ENCODE measurements at places on chromosomes 3 and 15. TPM values are rescaled to one million over a fixed set of nuclear protein-coding genes. Genes with fewer than 3 reads are reported as not detected.

DNA sequence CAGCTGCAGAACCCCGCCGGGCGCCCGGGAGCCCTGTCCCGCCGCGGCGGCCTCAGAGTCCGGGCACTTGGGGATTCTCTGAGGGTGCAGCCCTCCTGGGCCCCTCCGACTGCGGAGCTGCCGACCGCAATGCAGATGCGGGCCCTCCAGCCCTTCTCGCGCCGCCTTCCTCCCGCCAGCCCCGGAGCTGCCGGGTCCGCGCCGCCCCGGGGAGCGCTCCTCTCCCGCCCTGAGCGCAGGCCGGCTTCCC is 320 bp upstream of the ACAN start:
- DNase-seq = no peak

- DNase-seq = no peak
Measured at GRCh38 chr3:166569589-166569988, 732.4 kb upstream of the BCHE start.

DNA sequence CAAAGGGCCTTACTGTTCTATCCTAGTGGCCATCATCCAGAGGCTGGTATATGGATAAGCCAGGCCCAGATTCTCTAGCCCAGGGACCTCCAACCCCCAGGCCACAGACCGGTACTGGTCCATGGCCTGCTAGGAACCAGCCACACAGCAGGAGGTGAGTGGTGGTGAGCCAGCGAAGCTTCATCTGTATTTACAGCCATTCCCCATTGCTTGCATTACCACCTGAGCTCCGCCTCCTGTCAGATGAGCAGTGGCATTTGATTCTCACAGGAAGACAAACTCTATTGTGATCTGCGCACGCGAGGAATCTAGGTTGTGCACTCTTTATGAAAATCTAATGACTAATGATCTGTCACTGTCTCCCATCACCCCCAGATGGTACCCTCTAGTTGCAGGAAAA is 30.1 kb upstream of the TPM1 start:
- DNase-seq = no peak

- no peak for DNase-seq
Measured at GRCh38 chr3:100263583-100263982, 2.8 kb downstream of the TBC1D23 start.

DNA sequence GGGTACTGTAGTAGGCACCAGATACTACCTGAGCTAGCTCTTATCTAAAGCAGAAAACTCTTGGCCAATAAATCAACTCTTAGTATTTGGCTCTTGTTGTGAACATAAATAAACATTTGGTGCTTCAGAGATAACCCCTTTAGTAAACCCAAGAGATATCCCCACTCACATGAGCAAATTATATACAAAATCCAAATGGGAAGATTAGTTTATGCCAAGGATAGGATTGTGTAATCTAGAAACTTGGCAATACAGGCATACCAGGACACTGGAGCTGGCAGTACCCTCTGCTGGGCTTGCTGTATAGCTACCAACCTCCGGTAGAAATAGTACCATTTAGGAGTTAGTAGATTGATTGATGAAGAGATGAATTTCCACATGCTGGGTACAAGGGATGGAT is 127.0 kb downstream of the LIPC start:
- no peak for DNase-seq

DNA sequence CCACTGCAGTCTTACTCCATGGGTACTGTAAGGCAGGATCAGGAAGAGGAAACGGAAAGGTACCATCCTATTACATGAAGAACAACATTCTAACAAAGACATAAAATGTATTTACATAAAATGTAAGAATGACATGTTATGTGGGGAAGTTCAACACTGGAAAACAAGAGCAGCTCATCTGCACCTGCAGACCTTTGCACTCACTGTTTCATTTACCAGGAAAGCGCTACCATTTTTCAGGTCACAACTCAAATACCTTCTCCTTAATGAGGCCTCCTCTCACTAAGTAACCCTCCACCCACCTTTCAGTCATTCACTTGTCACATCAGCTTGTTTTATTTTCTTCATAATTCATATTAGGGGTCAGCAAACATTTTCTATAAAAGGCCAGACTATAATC is 2.6 kb downstream of the TMCC1 start:
- DNase-seq = no peak

DNA sequence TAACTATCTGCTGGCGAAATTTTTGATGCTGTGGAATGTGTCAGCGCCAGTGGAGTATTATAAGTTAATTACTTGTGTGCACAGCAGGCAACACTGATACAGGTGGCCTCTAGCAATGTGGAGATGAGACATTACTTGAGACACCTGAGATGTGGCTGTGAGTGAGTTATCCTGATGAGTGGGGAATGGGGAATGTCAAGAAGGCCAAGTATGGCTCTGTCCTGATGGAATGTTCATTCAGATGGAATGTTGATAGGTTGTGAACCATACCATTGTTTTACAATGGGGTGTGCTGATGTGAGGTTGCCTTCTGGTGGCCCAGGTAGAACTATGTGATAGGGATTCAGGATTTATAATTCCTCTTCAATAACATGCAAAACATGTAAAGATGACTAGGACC is 404.8 kb downstream of the PTPRG start:
- no peak for DNase-seq

GRCh38 chr15:34810443-34811129 is 15.2 kb upstream of the ACTC1 start:
- DNase-seq = no peak

- DNase-seq = no peak
Measured at GRCh38 chr3:108414007-108414406, 96.4 kb downstream of the MYH15 start.

DNA sequence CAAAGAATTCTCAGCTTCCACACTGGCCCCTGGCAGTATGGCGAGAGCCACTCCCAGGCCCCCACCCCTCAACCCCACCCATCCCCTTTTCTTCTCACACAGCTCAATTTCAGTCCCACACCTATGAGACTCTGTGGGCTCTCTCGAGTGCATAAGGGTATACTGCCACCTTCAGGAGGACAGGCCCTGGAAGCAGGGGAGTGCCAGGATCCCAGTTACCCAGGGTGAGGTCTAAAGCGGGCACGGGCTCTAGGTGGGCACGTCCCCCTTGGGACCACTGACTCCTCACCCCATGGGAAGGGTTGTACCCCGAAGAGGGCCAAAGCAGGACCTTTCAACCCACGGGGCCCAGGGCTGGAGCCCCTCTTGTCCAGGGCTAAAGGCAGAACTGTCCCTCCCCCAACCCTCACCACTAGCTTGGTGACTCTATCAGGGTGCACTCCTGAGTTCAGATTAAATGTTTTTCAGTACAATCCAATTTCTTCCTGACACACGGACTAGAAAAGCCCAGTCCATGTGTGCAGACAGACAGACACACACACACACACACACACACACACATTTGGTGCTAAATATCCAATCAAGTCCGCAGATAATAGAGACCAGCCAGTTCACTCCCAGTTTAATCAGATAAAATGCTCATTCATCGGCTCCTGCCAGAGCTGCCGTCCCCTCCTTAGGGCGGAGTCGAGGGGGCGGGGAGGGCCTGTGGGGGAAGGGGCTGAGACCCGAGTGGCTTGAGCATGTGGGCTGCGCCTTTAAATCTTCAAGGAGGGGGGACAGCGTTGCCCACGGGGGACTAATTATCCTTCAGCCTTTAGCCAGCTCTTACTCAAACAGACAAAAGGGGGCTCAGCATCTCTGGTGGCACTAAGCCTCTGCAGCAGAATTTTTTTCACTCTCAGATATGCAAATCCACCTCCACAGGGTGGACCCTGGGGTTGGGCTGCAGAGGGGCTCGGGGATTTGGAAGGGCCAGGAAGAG is 59.3 kb downstream of the CYP11A1 start:
- no peak for DNase-seq

DNA sequence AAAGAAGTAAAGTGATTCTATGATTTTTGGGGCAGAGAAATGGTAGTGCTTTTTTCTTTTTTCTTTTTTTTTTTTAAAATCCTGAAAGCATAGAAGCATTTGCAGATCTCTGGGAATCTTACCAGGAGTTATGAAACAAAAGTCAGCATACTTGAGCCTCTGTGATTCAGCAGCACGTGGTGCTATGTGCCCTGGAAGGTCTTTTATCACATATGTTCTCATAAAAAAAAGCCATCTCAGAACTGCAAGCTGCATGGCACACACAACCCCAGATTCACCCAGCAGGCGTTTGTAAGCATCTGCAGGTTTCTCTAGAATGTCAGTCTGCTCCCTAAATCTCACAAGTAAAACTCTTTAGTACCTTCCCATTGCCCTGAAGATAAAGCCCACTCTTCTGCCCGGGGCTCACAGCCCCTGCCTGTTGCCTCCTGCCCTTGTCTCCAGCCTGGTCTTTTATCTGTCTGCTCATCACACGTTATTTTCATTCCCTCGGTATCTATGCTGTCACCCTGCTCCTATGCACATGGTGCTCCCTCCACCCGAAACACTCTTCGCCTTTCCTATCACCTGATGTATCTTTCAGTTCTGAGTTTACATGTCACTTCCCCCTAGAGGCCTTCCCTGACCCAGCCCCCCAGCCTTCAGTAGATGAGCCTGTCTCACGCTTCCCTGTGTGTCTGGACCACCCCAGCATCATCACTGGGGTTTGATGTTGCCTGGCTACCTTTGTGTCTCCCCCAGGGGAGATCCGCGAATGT is 72.4 kb downstream of the CHDH start:
- DNase-seq = no peak

GRCh38 chr3:72580900-72581299 is 267.3 kb downstream of the SHQ1 start:
- no peak for DNase-seq

GRCh38 chr15:84904419-84904818 is 20.0 kb downstream of the SLC28A1 start:
- no peak for DNase-seq

GRCh38 chr15:25535866-25536265 is 97.0 kb upstream of the UBE3A start:
- DNase-seq = no peak

GRCh38 chr15:82894971-82895520 is 57.5 kb downstream of the HOMER2 start:
- no peak for DNase-seq

DNA sequence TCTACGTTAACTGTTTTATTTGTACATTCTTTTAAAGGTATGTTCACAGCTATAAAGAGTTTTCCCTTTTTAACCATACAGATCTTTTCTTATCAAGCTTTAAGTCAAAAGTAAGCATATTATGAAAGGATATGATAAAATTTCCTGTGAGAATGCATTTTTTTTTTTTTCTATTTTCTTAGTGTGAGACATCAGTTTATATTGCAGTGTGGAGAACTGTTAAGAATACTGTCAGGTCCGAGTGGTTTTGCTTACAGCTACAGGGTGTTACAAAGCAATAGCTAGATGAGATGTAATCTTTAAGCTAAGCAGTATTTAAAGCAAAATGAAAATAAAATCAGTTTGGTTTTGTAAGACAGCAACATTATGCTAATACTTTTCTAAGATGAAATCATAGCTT is 133.2 kb downstream of the SLC25A26 start:
- no peak for DNase-seq

DNA sequence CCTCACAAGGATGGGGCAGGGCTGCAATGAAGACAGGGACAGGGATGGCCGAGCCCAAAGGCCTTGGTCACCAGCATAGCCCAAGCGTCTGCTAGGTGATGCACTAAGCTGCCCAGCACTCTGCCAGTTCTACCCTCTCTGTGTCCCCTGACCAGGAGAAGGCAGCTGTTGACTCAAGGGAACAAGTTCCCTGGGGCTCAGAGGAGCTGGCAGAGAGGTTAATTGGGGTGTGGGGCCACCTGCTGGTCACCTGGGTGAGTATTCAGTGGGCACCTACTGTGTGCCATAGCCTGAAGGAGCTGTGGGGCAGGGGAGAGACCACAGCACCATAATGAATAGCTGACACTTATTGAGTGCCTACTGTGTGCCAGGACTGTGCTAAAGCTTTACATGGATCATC is 22.0 kb upstream of the DOCK3 start:
- no peak for DNase-seq

- DNase-seq = no peak
Measured at GRCh38 chr3:144010371-144010770, 38.7 kb downstream of the DIPK2A start.

DNA sequence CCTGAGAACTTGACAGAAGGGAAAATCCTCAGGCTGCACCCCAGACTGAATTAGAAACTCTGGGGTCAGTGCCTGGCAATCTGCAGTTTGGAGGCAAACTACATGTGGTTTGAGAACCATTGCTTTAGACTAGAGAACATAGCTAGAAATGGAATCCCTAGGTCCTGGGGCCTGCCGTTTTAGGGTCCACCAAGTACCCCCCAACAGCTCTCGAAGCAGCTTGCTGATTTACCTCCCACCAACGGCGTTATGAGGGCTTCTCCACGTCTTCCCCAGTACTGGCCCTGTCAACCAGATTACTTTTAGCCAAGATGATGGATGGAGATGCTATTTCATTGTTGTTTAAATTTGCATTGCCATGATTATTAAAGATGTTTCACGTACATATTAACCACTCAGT is 272.5 kb downstream of the XXYLT1 start:
- no peak for DNase-seq

GRCh38 chr3:153072856-153073255 is 89.2 kb upstream of the RAP2B start:
- no peak for DNase-seq

GRCh38 chr3:126541628-126542339 is 16.9 kb downstream of the C3orf22 start:
- no peak for DNase-seq

- DNase-seq = no peak
Measured at GRCh38 chr15:77018796-77019505, 24.0 kb downstream of the PSTPIP1 start.

GRCh38 chr3:42734263-42734860 is 31.8 kb upstream of the HHATL start:
- no peak for DNase-seq

GRCh38 chr3:186225603-186226002 is 116.7 kb upstream of the ETV5 start:
- no peak for DNase-seq

DNA sequence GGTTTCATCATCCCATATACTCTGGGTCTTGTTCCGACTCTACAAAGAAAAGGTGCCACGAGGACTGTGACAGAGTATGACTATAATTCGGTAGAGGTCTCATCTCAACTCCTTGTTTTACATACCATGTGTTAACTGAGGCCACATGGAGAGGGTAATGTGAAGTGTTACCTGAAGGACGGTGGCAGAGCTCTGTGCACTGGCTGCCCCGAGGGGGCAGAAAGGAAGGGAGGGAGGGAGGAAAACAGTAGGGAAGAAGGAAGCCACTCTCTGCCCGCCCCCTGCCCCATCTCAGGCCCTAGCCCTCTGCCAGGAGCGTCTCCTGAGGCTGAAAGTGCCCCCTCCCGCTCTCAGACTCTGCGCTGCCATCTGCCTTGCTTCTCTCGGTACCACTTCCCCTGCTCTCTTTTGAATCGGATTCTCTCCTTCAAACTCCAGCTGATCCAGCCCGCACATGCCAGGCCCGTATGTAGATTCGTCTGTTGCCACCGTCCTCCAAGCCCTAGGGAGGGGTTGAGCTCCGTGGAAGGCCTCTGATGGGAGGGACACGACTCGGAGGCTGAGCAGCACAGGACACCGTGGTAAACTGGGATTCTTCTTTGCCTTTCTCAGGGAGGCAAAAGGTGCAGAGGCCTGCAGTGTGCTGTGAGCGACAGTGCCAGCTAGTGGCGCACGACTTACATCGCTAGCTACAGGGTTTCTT is 70.5 kb upstream of the ATP10A start:
- DNase-seq = peak; percentile 67

The DHX36 gene
- 160 TPM for total RNA-seq

The MASP1 gene
- total RNA-seq = 4.9 TPM

The SLC24A5 gene
- 0.26 TPM for total RNA-seq

The SRGAP3 gene
- total RNA-seq = 21.4 TPM

The SPATA12 gene
- not detected for total RNA-seq

The POPDC2 gene
- total RNA-seq = 11.5 TPM

The BLM gene
- 7.8 TPM for total RNA-seq

The ARGFX gene
- total RNA-seq = not detected

The GATA2 gene
- 19.2 TPM for total RNA-seq

The PPM1L gene
- total RNA-seq = 24.2 TPM

The WNT5A gene
- total RNA-seq = 23.2 TPM

The GRK7 gene
- total RNA-seq = 0.16 TPM

The HDAC11 gene
- total RNA-seq = 7.4 TPM
